ENCODE measurements at places on chromosomes 4 and X.

DNA sequence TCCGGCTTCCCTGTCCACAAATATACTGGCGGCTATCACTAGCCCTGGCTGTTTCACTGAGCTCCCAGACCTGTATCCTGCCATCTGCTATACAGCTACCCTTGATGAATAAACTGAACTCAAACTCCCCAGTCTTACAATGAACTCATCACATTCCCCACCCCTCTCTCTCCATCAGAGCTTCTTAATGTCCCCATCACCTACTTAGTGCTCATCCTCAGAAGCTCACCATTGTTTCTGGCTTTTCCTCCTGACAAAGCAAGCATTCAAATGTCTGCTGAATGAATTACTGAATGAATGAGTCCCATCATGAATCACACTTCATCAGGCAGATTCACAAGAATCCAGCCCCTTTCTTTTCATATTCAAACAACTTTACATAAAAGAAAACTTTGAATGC lies 5.7 kb upstream of the DGAT2L6 start:
- no peak for DNase-seq

GRCh38 chr4:136246876-136247275 lies 1285.4 kb downstream of the PCDH18 start:
- DNase-seq, result no peak

- no peak for DNase-seq
Observed at GRCh38 chr4:62394766-62395165, 1194.6 kb downstream of the ADGRL3 start.

DNA sequence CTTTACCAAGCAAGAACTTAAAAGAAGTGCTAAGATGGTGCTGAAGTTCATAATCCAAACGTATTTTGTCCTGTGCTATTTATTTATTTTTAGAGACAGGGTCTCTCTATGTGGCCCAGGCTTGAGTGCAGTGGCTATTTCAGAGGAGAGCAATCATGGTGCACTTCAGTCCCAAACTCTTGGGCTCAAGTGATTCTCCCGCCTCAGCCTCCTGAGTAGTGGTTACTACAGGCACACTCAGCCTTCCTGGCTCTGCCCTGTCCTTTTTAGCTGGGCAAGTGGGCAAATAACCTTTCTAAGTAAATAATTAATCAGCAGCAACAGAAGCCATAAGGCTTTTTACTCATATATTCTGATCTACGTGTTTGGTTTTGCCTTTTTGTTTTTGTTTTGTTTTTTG lies 2.6 kb downstream of the NSD2 start:
- DNase-seq, result no peak

DNA sequence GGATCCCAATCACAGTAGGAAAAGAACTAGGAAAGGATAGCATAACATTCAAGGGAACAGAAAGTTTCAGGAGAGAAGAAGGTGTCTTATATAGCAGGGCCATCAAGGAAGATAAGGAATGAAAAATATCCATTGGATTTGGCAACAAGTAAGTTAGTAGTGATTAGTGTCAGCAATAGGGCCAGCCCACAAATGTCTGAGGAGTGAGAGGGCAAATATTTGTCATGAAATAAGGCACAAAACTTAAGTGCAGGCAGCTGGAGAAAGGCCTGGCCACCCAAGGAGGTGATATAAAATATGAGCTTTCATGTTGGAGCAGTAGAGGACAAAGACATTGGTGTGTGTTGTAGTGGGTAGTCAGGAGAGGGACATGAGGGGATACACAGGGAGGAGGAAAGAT lies 132.1 kb downstream of the COL4A6 start:
- no peak for DNase-seq

GRCh38 chr4:105520819-105521790 lies 31.3 kb upstream of the ARHGEF38 start:
- DNase-seq, result no peak
